NCI-H2171 (cell line): ENCODE measurements at places on chromosomes 6 and 20.
A peak's percentile ranks its signal among the peaks of the same experiment; 100 is the strongest.

DNA sequence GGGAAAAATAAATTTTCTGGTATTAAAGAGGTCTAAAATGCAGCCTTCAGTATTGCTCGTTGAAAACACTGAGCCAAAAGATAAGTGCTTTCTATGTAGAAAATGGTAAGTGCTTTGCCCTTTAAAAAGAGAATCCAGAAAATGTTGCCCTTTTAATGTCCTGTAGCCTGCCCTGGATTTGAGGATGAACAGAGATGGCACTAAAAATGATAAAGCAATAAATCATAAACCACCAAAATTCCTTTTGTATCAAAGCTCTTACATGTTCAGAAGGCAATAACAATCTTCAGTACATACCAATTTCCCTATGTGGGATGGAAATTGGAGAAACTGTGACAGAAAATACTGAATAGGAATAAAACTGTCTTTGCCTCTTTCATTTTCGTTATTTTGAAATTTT is 405.8 kb downstream of the PHF3 start:
- no peak for DNase-seq

DNA sequence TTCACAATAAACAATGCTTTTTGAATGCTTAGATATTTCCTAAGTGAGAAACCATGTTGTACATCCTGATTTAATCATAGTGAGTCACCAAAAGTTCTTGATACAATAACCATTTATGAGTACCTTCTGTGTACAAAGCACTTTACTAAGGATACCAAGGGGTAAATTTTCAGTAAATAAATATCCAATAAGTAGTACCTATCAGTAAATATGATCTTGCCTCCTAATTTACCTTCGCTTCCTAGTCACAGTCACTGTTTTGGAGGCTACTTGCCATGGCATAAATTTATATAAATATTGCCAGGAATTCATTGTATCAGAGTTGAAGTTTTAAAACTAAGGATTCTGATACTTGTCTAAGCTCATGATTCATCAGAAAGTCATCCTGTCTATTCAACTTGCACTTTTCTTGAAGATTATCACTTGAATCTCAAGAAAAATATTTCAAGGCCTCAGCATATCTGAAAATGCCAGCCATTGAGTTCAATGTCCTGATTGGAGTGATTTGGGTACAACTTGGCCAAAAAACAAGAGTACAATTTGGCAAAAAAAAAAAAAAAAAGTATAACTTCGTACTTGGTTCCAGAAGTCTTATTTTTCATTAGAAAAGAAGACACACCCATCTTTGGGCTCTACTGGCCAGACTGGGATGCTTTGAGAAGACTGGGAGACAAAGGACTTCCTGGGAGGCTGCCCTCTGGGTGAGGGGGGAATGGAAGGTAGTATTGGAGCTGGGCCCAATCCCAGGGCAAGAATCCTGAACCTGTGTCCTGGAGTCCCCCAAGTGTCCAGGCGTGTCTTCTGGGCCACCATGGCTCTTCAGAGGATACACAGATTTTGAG is 32.8 kb downstream of the RAB22A start:
- DNase-seq, result no peak

GRCh38 chr20:57654363-57654997 is 34.3 kb upstream of the ZBP1 start:
- DNase-seq, result peak; percentile 33

DNA sequence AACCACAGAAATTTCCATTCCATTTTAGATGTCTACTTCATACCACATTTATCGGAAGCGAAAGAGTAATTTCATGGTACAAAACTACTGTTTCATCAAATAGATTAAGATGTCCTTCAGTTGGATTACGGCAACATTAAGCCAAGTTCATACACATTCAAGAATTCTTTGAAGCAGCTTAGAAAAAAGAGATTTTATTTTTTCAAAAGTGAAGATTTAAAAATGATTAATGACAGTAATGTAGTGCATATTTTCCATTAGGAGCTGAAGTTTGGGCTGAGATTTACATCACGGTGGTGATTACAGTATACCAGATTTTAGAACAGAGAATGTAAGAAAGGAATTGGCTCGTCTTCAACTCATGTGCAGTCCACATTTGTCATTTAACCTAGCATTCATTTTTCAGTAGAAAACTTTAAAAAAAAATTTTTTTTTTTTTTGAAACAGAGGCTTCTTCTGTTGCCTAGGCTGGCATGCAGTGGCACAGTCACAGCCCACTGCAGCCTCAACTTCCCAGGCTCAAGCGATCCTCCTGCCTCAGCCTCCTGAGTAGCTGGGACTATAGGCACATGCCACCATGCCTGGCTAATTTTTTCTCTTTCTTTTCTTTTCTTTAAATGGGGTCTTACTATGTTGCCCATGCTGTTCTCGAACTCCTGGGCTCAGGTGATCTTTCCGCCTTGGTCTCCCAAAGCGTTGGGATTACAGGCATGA is 1.9 kb downstream of the SYNJ2 start:
- DNase-seq, result no peak

DNA sequence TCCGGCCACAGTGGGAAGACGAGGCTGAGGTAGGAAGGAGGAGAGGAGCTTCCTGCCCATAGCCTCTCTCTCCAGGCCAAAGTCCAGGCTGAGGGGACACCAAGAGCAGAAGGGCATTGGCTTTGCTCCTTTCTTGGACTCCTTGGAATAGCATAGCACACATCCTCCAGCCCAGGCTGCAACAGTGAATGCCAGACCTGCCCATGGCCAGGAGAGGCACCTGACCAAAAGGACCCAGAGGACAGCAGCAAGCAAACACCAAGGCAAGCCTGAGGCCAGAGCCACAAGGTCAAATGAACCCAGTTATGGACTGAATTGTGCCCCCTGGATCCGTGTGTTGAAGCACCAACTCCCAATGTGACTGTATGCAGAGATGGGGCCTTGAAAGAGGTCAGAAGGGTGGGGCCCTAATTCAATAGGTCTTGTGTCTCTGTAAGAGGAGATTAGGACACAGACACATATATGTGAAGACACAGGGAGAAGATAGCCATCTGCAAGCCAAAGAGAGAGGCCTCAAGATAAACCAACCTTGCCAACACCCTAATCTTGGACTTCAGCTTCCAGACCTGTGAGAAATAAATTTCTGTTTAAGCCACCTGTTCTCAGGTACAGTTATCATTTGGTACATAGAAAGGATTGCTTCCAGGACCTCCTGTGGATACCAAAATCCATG is 126.5 kb upstream of the NXT1 start:
- no peak for DNase-seq

DNA sequence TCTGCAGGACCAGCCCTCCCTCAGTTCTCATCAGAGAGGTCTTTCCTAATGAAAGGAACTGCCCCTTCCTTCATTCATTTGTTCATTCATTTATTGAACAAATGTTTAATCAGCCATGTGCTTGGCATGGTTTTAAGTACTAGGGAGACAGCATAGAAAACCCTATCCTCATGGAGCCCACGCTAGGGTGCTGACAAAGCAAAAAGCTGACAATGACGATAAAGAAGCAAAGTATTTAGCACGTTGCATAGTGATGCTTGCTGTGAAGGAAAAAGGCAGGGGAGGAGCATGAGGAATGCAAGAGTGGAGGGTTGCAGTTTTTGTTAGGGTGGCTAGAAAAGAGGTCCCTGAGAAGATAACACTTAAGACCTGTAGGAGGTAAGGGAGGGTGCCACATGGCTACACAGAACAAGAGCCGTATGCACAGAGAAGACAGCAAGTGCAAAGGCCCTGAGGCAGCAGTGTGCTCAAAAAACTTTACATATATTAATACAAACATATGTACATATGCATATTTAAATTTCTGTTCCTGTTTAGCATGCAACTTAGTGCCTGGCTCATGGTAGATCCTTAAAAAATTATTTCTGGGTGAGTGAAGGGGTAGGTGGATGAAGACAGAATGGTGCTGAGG is 98.9 kb downstream of the EYA2 start:
- no peak for DNase-seq
